ENCODE measurements at places on chromosomes 7 and 10. TPM values are rescaled to one million over a fixed set of nuclear protein-coding genes. Genes with fewer than 3 reads are reported as not detected.

VAX1 gene
- not detected for total RNA-seq

ZNF467 gene
- total RNA-seq: not detected

CYP51A1 gene
- 52.7 TPM for total RNA-seq

SPDYE6 gene
- total RNA-seq: not detected

PTF1A gene
- not detected for total RNA-seq

SPDYE2 gene
- total RNA-seq: not detected

STRIP2 gene
- total RNA-seq: 40.2 TPM

ASB15 gene
- total RNA-seq: not detected

EPHB6 gene
- 7.8 TPM for total RNA-seq

NYAP1 gene
- total RNA-seq: not detected

CDK6 gene
- total RNA-seq: 183 TPM

ALOX5 gene
- 29.6 TPM for total RNA-seq

MSANTD7 gene
- 23.0 TPM for total RNA-seq

CALCR gene
- total RNA-seq: not detected

NRAP gene
- total RNA-seq: not detected

NUTM2E gene
- total RNA-seq: not detected

RBP4 gene
- total RNA-seq: not detected

GPR146 gene
- 14.5 TPM for total RNA-seq

TUBB8 gene
- total RNA-seq: not detected

TFR2 gene
- 9.8 TPM for total RNA-seq

SORCS1 gene
- total RNA-seq: not detected

KCP gene
- 0.20 TPM for total RNA-seq

CABCOCO1 gene
- total RNA-seq: not detected

EVX1 gene
- total RNA-seq: not detected

FAM25A gene
- total RNA-seq: not detected

SAMD9 gene
- 59.5 TPM for total RNA-seq

GPER1 gene
- not detected for total RNA-seq

AKR1B15 gene
- not detected for total RNA-seq

STEAP1B gene
- total RNA-seq: 0.41 TPM

UTF1 gene
- not detected for total RNA-seq

TAS2R39 gene
- not detected for total RNA-seq

PTPN20 gene
- total RNA-seq: 0.20 TPM

PLPP4 gene
- total RNA-seq: not detected

CYP2C19 gene
- not detected for total RNA-seq

NPC1L1 gene
- total RNA-seq: not detected

OPALIN gene
- not detected for total RNA-seq

OR13A1 gene
- not detected for total RNA-seq

FAM171A1 gene
- 1.6 TPM for total RNA-seq

GRID2IP gene
- total RNA-seq: 0.10 TPM

HKDC1 gene
- 3.7 TPM for total RNA-seq

ARHGAP22 gene
- not detected for total RNA-seq

CPXM2 gene
- not detected for total RNA-seq

MACROH2A2 gene
- total RNA-seq: 3.5 TPM

UROS gene
- 50.7 TPM for total RNA-seq

ADAP1 gene
- total RNA-seq: 20.9 TPM
